ENCODE measurements at places on chromosomes 5 and 9. TPM values are rescaled to one million over a fixed set of nuclear protein-coding genes. Genes with fewer than 3 reads are reported as not detected.

DNA sequence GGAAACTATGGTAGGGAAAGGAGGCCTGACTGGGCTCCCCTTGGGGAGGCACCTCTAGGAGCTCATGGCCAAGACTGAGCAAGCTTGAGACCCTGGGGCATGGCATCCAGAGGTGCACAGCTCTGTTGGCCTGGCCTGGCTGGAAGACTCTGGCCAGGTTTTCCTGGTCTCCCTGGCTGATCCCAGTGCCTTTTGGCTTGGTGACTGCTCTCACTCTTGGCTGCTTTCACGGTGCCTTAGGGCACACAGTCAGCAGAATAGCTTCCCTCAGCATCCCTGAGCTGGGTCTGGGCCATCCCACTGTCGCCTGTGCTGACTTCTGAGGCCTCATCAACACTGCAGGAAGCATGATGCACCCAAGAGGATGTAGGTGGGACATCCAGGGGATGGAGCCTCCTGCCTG lies 13.4 kb upstream of the DELE1 start:
- no peaks in the 10 kb centered on the region for H3K27me3 ChIP-seq
- H3K4me1 ChIP-seq = peaks cover 2% of the 10 kb centered on the region
- H3K4me3 ChIP-seq = no peak overlapping the region
- no peak overlapping the region for H3K27ac ChIP-seq

GRCh38 chr5:1725641-1726468 lies 73.8 kb downstream of the MRPL36 start:
- H3K4me3 ChIP-seq = no peak overlapping the region
- H3K27ac ChIP-seq = no peak overlapping the region
- no peaks in the 10 kb centered on the region for H3K4me1 ChIP-seq
- no peaks in the 10 kb centered on the region for H3K36me3 ChIP-seq
- no peak for DNase-seq
- no peaks in the 10 kb centered on the region for H3K27me3 ChIP-seq

DNA sequence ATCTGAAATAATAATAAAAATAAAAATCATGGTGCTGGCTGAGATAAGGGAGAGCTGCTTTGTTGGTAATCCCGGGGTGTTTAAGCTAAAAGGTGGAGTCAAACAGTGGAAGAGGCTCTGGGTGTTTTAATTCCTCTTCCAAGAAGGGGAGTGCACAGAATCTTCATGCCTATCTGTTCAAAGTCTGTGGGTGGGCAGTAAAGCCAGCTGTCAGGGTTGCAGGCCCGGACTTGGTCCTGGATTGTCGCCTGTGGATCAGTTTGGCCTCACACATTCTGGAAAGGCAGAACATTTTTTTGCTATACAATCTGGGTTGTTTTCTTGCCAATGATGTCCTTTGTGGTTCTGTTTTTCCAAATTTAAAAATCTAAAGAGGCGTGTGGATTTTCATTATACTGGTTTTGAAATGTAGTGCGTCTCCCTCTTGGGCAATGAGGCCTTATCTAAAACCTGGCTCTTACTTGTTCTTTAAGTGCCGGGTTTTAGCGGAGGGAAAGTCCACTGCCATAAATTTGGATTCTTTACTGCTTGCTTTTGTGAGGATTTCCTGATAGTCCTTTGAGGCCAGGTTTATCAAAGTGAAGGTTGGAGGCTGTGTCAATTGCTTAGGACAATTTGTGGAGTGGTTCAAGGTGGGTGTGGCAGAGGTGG lies 5.8 kb downstream of the ANKDD1B start:
- no peak overlapping the region for H3K27ac ChIP-seq
- no peaks in the 10 kb centered on the region for H3K36me3 ChIP-seq
- H3K4me1 ChIP-seq = peaks cover 7% of the 10 kb centered on the region
- no peak overlapping the region for H3K4me3 ChIP-seq
- no peaks in the 10 kb centered on the region for H3K27me3 ChIP-seq

The PGM5 gene
- 85.8 TPM for total RNA-seq

The SETX gene
- 31.8 TPM for total RNA-seq

DNA sequence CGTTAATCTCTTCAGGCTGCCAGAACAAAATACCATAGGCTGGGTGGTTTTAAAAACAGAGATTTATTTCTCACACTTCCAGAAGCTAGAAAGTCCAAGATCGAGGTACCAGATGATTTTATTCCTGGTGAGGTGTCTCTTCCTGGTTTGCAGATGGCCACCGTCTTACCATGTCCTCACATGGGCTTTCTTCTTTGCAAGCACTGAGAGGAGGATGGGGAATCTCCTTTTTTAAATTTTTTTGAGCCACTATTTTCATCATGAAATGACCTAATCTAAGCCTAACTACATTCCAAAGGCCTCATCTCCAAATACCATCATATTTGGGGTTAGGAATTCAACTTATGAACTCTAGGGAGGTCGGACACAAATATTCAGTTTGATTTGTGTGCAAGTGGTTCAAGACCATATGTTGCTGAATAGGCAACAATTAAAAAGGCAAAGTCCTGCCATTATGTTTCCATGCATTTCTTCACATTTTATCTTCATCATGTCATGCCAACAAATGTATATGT lies 371.2 kb downstream of the CDH18 start:
- DNase-seq = no peak
- H3K27me3 ChIP-seq = no peaks in the 10 kb centered on the region
- H3K36me3 ChIP-seq = no peaks in the 10 kb centered on the region
- H3K4me1 ChIP-seq = no peaks in the 10 kb centered on the region
- H3K4me3 ChIP-seq = no peak overlapping the region

GRCh38 chr5:39192450-39193160 lies 26.8 kb downstream of the FYB1 start:
- no peaks in the 10 kb centered on the region for H3K4me1 ChIP-seq
- DNase-seq = no peak
- H3K36me3 ChIP-seq = no peaks in the 10 kb centered on the region

GRCh38 chr5:89458332-89458656 lies 575.3 kb upstream of the MEF2C start:
- H3K4me3 ChIP-seq = no peak overlapping the region
- H3K36me3 ChIP-seq = no peaks in the 10 kb centered on the region
- no peak for DNase-seq
- no peak overlapping the region for H3K27ac ChIP-seq
- H3K4me1 ChIP-seq = no peaks in the 10 kb centered on the region
- H3K27me3 ChIP-seq = no peaks in the 10 kb centered on the region

The PHYHD1 gene
- total RNA-seq = 53.3 TPM

DNA sequence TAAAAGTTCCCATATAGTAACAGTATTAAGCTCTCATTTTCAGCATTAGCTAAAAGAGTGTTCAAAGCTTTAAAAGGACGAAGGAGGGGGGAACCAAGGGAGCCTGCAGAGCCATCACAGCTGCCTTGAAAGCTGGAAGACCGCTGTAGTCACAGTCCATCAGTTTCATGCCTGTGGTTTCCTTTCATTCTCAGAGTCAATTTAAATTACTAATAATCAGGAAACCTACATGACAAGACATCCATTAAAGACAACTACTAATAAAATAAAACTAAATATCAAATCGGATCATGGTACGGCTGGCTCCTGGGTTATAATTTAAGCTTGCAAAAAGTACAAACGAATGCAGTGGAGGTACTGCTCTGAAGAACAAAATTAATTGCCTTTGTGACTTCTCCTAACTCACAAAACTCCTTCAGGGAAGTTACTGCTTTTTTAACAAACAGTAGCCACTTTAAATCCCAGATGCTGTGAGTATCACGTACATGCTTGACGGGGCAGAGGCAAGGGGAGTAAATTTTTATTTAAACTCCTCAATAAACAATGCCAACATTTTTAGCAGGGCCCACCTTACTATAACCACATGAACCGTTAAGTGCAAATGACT lies 213.5 kb downstream of the DENND1A start:
- no peak overlapping the region for H3K4me3 ChIP-seq
- H3K27me3 ChIP-seq = no peaks in the 10 kb centered on the region
- H3K27ac ChIP-seq = no peak overlapping the region
- H3K36me3 ChIP-seq = no peaks in the 10 kb centered on the region

GRCh38 chr9:79196606-79197005 lies 375.2 kb upstream of the TLE4 start:
- H3K27me3 ChIP-seq = no peaks in the 10 kb centered on the region
- no peak overlapping the region for H3K27ac ChIP-seq
- H3K4me1 ChIP-seq = no peaks in the 10 kb centered on the region
- H3K36me3 ChIP-seq = no peaks in the 10 kb centered on the region
- H3K4me3 ChIP-seq = no peak overlapping the region
